ENCODE measurements at places on chromosomes 4 and X.

GRCh38 chr4:61425315-61425714 lies 225.2 kb downstream of the ADGRL3 start:
- DNase-seq: no peak

DNA sequence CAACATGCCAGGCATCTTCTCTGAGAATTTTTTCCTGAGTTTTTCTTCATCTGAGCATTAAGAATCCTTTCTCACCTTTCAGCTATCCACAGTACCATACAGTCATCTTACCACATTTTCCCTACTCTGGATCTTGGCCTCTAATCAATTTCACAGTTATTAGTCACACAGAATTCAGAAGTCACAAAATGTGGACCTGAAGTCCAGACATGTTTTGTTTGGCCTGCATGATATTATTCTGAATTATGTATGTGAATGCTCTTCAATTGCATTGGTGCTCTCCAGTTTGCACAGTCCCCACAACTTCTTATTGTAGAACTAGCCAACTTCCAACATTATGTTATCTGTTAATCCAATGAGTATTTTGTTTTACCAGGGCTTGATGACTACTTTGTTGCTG lies 102.3 kb upstream of the GRIA3 start:
- no peak for DNase-seq

- no peak for DNase-seq
Measured at GRCh38 chrX:120429776-120430540, 39.1 kb downstream of the LAMP2 start.

GRCh38 chrX:153830640-153831428 lies 490 bp upstream of the PDZD4 start:
- DNase-seq: no peak

- no peak for DNase-seq
Measured at GRCh38 chr4:85784947-85785346, 310.0 kb downstream of the ARHGAP24 start.

- no peak for DNase-seq
Measured at GRCh38 chrX:40282348-40282747, 184.6 kb upstream of the BCOR start.

DNA sequence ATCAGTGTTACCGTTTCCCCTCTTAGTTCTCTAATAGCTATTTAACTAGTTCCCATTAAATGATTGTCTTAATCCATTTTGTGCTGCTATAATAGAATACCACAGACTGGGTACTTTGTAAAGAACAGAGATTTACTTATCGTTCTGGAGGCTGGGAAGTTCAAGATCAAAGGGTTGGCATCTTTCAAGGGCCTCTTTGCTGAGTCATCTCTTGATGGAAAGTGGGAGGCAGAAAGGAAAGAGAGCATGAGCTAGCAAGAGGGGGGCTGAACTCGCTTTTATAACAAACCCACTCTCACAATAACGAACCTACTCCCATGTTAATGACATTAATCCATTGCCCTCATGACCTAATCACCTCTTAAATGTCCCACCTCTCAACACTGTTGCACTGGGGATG lies 17.4 kb upstream of the NKX3-2 start:
- no peak for DNase-seq

- no peak for DNase-seq
Measured at GRCh38 chrX:16771483-16772398, 14.5 kb upstream of the TXLNG start.

DNA sequence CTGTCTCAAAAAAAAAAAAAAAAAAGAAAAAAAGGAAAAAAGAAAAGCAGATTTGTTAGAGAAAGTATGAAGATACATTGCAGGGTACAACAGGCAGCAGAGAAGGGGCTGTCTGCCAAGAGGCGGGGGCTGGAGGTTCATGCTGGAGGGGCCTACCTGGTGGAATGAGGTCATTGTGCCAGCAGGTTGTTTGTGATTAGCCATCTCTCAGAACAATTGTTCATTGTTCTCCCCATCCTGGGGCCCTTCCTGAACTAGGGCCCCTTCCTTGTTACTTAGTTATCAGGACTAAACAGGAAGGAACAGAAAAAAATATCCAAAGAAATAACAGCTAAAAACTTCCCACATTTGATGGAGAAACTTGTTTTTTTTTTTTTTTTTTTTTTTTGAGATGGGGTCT lies 14.0 kb upstream of the GPKOW start:
- DNase-seq: no peak

GRCh38 chr4:79831119-79831528 lies 241.9 kb downstream of the ANTXR2 start:
- no peak for DNase-seq

DNA sequence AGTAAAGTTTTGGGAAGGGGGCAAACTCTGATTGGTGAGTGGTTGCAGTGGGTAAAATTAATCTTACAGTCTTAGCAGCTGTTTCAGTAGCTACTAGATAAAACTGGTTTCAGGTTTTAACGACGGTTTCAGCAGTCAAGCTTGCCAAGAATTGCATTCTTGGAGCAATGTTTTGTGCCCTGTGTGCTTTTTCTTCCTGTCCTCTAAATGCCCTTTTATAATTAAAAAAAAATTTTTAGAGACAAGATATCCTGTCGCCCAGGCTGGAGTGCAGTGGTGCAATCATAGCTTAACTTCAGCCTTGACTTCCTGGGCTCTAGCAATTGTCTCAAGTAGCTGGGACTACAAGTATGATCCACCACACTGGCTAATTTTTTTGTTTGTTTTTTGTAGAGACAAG lies 6.3 kb upstream of the PPEF2 start:
- no peak for DNase-seq

Measured in stimulated activated CD8-positive, alpha-beta memory T cell treated with anti-CD3 and anti-CD28 coated beads, Interleukin-2, amount 100 ng/mL, for 1 hour (primary cell).